ENCODE measurements at places on chromosomes 5 and 9.

DNA sequence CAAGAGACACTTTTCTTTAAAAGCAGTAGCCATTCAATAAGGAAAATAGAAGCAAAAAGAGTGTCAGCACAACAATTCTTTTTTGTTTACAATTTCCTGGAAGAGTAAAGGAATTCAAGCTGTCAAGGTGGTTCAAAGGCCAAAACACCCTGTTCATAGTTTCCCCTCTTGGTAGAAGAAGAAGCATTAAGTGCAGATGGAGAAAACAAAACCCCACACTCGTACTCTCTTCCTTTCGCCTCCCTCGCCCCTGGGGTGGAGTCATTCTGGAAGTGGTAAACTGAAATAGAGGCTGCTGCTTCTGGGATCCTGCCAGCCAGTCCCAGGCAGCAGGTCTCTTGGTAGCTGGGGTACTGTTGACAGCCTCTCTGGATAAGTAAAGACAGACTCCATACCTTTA lies 105.0 kb downstream of the ANKRD55 start:
- no peak for DNase-seq

DNA sequence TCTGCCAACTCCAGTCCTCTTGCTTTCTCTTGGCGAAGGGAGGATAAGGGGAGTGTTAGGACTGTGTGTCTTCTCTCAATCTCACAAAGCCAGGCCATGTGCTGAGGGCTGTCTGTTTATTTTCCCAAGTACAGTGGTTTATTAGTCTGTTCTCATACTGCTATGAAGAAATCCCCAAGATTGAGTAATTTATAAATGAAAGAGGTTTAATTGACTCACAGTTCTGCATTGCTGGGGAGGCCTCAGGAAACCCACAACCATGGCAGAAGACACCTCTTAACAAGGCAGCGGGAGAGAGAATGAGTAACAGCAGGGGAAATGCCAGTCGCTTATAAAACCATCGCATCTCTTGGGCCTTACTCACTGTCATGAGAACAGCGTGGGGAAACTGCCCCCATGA lies 36.2 kb upstream of the CKS2 start:
- peak; percentile 34 for DNase-seq

DNA sequence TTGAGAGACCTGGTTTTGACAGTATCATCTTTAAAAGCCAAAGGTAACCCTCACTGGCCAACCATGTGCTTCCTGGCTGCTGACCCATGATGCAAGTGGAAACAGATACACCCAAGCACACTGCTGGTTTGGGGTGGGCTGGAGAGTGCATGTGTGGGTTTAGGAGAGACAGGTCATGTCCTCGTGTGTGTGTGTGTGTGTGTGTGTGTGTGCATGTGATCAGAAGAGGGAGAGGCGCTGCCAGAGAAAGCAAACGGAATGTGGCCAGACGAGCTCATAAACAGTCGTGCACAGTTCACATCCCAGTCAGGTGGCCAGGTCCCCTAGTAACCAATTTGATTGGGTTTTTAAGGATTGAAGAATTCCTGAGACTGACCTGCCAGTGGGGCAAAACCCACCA lies 112.8 kb upstream of the ICE1 start:
- DNase-seq = no peak

DNA sequence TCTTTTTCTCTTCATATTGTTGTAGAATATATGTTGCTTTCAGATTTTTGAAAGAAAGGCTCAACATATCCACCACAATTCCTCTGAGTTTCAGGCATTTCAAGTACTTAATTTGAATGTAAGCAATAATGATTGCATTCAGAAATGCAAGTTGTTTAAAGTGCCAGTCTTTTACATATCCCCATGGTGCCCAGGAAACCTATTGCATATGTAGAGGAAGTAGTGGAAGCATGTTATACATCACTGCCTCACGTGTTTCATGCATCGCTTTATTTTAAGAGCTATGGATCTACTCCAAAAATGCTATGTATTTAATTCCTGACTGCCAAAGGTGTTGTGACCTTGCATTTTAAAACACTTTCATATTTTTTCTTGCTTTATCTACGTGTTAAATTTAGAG lies 28.1 kb downstream of the CPEB4 start:
- no peak for DNase-seq

DNA sequence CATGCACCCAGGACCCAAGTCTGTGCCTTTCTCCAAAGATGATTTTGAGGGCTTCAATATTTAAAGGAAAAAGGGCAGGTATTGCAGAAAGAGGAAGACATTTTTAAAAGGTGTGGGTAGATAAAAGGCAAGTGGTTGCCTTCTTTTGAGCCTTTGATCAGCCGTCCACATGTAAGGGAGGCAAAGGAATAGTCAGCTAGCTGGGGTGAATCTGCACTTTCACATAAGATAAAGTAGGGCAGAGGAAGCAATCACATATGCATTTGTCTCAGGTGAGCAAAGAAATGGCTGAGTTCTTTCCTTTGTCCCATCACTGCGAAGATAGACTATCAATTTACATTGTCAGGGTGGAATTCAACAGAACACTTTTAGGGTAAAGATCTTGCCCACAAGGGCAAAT lies 19.9 kb downstream of the MGAT1 start:
- DNase-seq = no peak

DNA sequence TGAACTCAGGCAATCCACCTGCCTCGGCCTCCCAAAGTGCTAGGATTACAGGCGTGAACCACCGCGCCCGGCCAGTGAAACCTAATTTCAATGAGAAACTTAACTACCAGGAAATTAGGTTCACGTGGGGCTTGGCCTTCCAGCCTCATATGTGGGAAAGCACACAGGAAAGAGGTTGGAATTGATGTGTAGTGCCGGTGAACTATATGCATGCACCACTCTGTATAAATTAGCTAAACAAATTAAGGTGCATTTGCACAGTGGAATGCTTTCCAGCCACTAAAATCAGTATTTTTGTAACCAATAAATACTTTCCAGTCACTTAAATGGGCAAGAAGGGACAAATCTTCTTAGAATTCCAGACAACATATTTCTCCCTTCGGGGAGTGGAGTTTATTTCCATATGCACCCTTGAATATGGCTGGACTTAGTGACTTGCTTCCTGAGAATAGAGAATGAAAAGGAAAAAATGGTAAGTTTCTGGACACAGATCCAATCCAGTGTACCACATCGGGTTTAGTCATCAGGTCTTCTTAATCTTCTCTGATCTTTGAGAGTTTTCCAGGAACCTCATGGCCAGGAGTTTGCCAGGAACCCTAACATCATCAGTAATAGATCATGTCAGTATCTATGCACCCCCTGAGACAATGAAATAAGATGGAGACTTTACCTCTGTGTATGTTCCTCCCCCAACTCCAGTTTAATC lies 24.9 kb downstream of the ATOX1 start:
- no peak for DNase-seq

DNA sequence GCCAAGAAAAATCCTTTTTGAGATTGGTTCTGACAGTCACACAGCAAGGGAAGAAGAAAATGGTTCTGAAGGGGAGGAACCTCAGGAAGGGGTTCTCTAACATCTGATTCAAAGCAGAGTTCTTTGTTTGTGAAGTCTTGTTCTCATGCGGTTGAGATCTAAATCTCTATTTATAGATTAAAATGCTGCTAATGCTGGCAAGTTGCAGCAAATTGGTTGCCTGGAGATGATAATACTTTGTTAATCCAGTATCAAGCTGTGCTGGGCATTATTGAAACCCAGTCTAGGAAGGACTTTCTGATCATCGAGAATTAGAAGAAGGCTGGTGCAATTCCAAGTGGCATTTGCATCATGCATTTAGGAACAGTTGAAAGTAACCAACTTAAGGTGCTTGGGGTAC lies 34.0 kb upstream of the SLC28A3 start:
- no peak for DNase-seq

GRCh38 chr9:114652776-114653555 lies 4.6 kb downstream of the TEX53 start:
- peak; percentile 69 for DNase-seq

DNA sequence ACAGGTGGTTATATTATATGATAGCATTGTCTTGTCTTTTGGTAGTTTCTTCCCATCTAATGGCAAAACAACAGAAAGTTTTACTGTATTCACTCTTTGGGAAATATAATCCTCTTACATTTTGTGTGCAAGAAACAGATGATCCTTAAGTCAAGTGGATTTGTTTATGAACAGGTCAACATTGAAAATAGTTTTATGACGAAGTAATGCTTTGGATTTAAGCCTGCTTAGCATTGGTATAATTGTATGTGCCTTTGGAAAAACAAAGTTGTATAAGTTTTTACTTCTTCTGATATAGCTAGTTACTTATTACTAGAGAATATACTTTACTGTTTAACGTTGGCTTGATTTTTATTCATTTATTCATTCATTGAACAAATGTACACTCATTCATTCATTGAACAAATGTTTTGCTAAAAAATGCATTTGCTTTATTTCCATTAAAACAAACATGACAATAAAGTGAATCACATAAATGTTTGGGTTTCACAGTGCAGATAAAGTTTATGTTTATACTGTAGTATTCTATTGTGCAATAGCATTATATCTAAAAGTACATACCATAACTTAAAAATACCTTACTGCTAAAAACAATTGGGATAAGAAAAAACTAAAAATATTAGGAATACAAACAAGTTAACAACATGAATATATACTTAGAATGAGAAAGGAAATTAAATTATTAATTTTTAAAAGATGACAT lies 12.3 kb downstream of the SGCD start:
- no peak for DNase-seq

DNA sequence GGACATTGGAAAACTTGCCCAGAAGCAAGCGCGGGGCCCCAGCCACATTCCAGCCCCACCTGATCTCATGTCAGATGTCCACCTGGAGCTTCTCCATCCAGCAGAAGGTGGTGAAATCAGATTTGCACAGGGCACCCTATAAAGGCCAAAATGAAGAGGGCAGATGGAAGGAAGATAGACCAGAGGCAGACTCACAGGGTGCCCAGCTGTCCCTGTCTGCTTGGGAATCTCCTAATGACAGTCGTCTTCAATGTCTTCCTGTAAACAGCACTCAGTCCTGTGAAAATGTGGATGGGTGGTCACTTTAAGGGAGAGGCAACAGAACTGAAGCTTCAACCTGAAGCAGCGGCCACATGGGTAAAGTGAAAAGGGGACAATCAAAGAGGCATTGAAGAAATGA lies 607.5 kb downstream of the IRX1 start:
- DNase-seq = no peak

DNA sequence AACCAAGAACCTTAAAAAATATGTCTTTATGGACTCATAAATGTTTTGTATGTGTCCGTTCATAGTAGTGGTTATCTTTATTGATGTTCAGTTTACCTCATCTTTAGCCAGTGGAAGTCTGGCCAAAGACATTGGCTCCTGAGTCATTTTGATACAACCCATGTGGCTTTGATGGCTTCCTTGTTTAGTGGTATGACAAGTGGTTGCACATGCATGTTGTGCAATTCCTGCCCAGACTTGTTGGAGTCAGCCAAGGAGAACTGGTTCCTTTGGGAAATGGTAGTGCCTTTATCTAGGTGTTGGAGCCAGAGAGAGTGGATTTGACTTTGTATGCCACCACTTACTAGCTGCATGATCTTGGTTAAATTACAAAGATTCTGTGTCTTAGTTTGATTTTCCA lies 94.3 kb downstream of the RPS23 start:
- no peak for DNase-seq

DNA sequence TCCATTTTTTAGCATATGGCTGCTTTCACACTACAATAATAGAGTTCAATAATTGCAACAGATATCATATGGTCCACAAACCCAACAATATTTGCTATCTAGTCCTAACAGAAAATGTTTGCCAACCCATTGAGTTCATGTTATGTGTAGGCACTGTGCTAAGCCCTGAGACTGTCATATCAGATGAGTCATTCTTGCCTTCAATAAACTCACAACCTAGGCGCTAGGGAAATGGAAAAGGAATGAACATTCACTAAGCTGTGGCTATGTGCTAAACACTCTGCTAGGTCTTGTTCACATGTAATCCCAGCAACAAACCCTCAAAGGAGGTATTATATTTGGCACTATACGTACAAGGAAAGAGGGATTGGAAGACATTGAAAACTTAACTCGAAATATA lies 8.4 kb upstream of the TIMD4 start:
- no peak for DNase-seq

DNA sequence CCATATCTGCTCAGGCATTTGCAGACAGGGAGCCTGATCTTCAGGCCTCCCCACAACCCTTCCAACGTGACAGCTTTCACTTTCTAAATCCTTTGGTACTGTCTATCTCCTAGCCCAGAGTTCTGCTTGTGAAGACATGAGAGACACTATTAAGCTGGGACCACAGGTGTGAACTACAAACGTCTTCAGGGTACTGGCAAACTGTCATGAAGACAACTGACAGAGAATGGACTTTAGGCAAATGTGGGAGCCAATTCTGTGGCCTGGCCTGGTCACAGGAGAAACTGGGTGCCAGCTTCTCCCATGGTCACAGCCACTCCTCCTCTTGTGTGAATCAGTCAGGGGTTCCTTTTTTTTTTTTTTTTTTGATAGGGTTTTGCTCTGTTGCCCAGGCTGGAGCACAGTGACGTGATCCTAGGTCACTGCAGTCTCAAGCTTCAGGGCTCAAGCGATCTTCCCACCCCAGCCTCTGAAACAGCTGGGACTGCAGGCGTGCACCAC lies 10.4 kb downstream of the TRIM14 start:
- DNase-seq = no peak

- DNase-seq = no peak
Measured at GRCh38 chr5:116428966-116429365, 145.7 kb downstream of the SEMA6A start.

DNA sequence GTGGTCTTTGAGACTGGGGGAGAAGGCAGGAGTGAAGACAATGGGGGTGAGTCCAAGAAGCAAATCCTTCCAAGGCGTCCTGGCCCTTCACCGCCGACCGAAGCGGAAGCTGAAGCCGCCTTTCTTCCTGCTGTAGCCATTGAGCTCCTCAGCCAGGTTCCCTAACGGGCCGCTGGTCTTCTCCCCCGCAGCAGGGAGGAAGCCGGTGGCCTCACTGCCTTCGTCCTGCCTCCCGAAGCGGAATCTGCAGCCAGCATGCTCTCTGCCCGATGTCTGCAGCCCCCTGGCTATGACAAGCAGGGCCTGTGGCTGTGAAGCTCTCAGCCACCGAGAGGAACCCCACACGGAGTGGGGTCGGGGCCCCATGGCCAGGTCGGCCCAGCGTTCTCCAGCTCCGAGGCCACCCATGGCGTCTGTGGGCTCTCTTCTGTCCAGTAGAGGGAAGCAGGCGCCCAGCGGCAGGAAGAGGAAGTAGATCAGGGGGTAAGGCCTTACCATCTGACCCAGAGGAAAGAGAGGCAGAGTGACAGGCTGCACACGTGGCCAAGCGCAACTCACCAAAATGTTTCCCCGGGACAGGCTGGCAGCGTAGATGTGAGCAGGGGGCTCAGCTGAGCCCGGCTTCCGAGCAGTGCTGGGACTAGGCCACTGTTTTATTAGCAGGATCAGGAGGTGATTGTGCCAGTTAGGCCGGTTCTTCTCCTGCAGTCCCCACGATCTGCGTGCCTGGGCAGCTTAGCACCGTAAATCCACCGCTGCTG lies 3.1 kb downstream of the QRFP start:
- DNase-seq = no peak

DNA sequence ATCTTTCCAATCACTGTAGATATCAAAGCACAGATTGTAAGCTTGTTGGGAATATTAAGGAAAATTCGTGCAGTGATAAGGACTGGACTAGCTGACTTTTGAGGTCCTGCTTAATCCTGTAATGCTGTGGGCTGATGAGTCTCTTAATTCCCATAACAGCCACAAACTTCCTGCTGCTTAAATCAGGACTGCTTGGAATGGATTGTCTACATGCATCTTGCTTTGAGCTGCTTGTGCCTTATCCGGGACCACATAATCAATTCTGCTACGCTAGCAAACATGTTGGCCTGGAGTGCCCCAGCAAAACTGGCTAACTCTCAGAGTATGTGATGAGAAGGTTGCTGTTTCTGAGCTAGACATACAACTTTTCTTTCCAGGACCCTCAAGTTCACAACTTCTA lies 79.6 kb downstream of the SNCAIP start:
- DNase-seq = no peak

GRCh38 chr9:73093740-73094379 lies 57.8 kb upstream of the ANXA1 start:
- DNase-seq = no peak

Measured in RKO (cell line).